ENCODE measurements at places on chromosomes 3 and 15.

DNA sequence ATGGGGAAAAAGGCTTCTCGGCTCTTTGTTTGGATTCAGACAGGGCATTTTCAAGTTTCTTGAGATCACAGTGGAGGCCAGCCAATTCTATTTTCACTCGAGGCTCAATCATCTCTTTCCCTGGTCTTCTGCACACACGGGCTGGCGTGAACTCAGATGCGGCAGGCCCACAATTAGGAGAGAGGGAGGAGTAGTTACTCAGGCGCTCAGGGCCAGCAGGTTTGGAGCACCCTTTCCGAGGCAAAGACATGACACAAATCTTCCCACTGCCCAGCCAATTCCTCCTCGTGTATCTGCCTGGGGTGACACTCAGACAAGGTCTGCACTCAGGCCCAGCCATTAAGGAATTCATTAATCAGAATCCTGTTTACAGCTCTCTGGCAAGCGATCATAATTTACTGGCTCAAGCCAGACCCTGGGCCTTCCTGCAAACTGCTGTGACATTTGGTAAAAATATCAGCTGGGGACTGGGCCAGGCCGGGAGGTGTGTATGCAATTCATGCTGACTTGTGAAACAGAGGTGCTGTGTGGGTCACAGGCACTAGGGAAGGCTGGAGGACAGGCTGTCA is 68.1 kb upstream of the TLE3 start:
- DNase-seq = no peak

- no peak for DNase-seq
Measured at GRCh38 chr3:111963424-111963823, 15.4 kb upstream of the ABHD10 start.

- DNase-seq = no peak
Measured at GRCh38 chr3:31704591-31705179, 172.0 kb downstream of the STT3B start.

DNA sequence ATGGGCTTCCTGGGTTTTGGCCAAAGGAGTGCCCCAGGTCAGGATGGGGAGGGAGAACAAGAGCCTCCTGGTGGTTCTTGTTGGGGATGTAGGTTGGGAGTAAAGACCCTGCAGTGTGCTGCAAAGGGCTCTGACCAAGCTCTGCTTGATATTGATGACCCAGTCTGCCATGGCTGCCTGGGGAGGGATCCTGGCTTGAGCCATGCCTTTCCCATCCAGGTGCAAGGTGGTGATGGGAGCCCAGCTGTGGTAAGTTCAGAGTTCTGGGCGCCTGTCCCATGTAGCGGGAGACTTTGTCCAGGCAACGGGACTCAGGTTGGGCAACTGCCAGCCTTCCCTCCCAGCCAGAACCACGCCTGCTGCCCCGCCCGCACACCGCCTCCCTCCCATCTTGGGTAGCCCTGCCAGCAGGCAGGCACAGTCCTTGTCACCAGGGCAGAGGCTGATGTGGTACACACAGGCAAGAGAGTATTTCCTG is 2.6 kb downstream of the GNAI2 start:
- DNase-seq = no peak
